ENCODE measurements at places on chromosomes 6 and 20. TPM values are rescaled to one million over a fixed set of nuclear protein-coding genes. Genes with fewer than 3 reads are reported as not detected.

CALHM4 gene
- not detected for total RNA-seq

SLC17A9 gene
- 19.5 TPM for total RNA-seq

HLA-DQB1 gene
- total RNA-seq, result 0.51 TPM

GRCh38 chr20:32652739-32653526, 20.8 kb downstream of the C20orf203 start:
- DNase-seq, result no peak

- DNase-seq, result no peak
Observed at GRCh38 chr6:6006006-6006427, 708 bp downstream of the NRN1 start.

DNA sequence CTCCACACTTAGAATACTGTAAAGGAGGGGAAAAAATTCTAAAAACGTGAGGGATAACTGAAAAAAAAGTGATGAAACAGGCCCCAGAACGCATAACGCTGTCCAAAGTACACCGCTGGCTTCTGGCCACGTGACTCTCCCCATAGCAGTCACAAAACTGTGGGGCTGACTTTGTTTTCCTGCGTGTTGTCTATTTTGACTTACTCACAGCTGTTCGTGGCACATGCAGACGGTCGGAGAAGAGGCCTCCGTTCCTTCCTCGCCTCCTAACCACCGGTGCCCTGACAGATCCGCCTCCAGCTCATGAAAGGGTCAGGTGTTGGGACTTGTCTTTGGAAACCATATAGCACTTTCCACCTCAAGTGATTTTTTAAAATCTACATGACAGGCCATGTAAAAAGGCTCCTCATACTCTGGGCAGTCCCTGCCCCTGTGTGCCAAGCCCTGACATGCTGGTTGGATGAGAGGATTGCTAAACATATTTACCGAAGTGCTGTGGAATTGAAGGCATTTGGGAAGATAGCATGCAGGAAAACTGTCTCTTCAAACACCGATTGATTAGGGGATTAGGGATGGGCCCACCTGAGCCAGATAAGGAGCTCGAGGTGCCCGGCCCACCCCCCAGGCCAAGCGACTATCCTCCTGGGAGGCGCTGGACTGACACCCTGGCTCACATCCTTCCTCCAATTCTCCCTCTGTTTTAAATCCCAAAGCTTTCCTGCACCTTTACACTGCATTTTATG, 54.8 kb downstream of the DACT2 start:
- DNase-seq, result no peak

Data from epithelial cell of proximal tubule (primary cell).